ENCODE measurements at places on chromosomes 7 and 10.

GRCh38 chr10:5814110-5815107 is 1.2 kb upstream of the GDI2 start:
- DNase-seq: no peak

DNA sequence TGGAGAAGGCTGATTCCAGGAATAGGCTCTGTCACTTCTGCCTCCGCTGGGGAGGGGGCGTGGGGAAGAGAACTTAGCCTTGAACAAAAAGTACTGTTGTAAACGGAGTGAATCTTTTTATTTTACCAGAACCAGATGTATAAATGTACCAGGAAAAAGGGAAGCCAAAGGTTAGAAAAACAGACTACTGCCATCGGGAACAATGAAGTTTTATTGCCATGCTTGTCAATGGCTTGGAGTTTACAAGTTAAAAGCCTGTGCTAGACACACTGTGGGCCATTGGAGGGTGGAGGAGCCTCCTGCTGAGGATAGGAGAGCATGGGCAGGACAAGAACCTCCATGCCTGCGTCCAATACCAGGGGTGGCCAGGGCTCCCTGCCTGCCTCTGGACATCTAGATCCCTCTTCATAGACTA is 161.7 kb upstream of the LYZL2 start:
- DNase-seq: no peak

- DNase-seq: no peak
These were observed 248.4 kb upstream of the KLF6 start for GRCh38 chr10:4033341-4033896.

DNA sequence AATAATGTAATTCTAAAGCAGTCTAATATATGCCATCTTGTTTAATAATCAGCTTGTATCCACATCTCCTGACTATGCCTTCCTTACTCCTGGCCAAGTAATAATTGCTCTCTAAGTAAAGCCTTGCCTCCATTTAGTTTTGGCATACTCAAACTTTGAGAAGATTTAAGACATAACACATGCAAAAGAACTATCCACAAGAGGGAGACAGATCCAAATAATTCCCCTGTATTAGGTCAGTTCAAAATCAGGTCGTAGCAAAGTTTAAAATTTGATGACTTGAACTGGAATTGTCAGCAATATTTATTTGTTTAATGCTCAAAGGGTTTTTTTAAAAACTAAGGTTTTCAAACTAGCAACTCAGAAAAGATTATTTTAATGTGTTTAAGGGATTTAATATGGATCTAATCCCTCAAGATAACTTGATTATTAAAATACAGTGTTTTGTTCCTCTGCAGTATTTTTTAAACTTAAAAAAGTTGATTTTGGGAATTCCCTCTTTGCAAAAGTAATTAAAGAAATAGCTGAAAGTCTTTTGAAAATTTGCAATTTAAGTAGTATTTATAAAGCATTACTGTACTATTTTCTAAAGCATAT is 95.3 kb downstream of the HDAC9 start:
- DNase-seq: no peak

- no peak for DNase-seq
These were observed 810.7 kb upstream of the AUTS2 start for GRCh38 chr7:68787566-68787965.

GRCh38 chr7:33075818-33076518 is 13.4 kb upstream of the NT5C3A start:
- no peak for DNase-seq

DNA sequence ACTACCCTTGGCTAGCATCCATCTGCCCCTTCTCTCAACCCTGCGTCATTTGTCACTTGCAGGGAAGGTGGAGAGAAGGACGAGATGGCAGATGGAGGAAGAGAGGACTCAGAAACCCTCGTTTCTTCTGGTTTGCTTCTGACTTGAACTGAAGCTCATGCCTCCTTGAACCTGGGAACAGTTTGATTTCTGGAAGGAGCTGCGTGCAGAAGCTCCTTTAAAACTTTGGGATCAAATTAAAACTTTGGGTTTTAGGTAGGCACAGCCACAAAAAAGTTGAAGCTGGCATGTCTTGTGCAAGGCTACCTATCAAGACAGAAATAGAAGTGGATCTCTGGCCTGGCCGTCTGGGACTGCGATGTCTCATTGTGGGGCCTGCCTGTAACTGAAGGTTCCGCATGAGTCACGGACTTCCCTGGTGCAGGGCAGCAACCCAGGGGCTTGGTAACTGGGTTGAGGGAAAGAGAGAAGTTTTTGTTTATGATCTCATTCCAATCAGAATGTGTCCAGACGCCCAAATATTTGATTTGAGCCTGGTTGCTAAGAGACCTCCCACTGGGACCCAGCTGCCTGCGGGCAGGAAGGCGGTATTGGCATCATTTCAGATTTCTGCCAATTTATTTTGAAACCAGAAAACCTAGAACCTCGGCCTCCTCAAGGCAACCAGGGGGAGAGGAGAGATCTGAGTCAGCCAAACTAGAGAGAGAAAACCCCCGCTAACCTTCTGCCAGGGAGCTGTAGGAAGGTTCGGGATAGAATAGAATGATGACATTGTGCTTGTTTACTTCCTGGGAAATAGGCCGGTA is 15.8 kb upstream of the CAMK1D start:
- DNase-seq: no peak

GRCh38 chr10:71211053-71211452 is 1.3 kb upstream of the UNC5B start:
- no peak for DNase-seq

- no peak for DNase-seq
These were observed 105.5 kb downstream of the NEUROD6 start for GRCh38 chr7:31234836-31235605.

DNA sequence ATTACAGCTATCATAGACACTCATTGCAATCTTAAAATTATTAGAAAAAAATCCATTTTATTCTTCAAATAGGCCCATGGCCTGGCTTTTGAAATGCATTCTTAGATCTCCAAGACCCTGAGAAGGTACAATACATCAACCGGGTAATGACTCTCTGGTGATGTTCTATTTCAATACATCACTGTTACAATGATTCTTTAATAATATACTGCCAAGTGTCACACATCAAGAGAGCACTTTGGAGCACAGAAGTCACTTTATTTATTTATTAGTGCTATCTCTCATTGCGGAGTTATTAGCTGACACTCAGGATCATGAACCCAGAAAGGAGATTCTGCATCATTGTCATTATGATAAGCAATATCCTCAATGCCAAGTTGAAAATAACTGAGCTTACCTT is 748.5 kb upstream of the MBL2 start:
- DNase-seq: no peak

- DNase-seq: peak; percentile 49
These were observed 14.4 kb upstream of the SH2B2 start for GRCh38 chr7:102272075-102272916.

- DNase-seq: no peak
These were observed 350.0 kb downstream of the GLRX3 start for GRCh38 chr10:130485958-130486895.

DNA sequence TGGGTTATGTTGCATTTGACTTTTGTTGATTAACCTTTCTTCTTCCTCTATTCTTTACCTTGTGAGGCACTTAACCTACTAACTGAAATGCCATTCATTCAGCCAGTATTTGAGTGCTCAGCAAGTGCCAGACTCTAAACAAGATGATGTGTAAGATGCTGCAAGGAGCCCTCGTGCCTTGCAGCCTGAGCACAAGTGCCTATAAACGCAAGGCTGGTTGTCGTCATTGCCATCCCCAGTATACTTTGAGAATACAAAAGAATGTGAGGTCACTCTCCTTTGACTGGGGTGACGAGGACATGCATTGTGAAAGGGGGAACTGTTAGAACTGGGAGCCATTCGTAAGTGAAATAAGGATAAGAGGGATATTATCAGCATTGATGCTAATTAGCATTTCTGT is 103.0 kb downstream of the AUTS2 start:
- DNase-seq: no peak

DNA sequence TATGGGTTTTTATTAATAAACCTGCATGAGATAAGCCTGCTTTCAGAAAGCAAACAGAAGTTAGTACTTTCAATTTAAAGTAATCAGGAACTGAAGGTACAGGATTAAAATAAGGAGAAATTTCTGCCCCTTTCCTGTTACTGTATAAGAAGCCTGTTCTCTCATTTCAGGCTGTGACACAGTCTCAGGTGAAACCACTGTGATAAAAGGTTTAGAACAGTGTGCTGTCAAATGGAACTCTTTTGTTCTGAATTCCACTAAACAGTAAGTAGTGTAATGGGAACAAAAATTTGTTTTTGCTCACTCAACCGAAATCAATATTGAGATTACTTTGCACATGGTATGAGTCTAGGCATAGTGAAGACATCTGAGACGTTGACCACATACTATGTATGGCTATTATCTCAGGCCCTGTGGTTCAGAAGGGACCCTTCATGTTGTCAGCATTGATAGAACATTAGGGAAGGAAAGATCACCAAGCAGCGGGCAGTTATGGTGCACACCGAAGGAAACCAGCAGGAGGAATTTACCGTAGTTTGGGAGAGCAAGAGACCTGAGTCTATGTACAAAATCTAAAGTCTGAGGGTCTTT is 14.9 kb downstream of the HEPACAM2 start:
- no peak for DNase-seq

GRCh38 chr10:49737474-49738201 is 24.5 kb downstream of the OGDHL start:
- no peak for DNase-seq

- DNase-seq: no peak
These were observed 1.4 kb downstream of the KBTBD2 start for GRCh38 chr7:32890010-32890792.

DNA sequence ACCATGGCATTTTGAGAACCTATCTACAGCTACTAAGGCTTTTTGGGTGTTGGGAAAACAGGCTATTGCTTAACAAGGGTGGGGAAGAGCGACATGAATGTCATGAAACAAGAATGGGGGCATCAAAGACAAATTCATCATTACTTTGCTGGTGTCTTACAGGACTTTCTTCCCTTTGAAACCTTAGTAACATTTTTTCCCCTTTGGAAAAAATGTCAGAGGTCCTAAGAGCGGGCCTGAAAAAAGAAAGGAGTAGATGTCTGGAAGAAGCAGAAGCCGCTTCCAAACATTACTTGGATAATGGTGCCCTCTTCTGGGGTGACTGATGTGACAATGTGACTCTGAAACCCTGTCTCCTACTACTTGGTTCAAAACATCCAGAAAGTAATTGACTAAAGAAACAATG is 3.8 kb upstream of the DDX50 start:
- DNase-seq: no peak

- DNase-seq: no peak
These were observed 182.9 kb downstream of the PTPN20 start for GRCh38 chr10:47094126-47094525.

GRCh38 chr7:9869566-9869965 is 1104.1 kb upstream of the PHF14 start:
- no peak for DNase-seq

- no peak for DNase-seq
These were observed 112.9 kb upstream of the ZNF746 start for GRCh38 chr7:149610441-149611011.

- DNase-seq: no peak
These were observed 20.5 kb downstream of the ITPRIP start for GRCh38 chr10:104317726-104318299.

DNA sequence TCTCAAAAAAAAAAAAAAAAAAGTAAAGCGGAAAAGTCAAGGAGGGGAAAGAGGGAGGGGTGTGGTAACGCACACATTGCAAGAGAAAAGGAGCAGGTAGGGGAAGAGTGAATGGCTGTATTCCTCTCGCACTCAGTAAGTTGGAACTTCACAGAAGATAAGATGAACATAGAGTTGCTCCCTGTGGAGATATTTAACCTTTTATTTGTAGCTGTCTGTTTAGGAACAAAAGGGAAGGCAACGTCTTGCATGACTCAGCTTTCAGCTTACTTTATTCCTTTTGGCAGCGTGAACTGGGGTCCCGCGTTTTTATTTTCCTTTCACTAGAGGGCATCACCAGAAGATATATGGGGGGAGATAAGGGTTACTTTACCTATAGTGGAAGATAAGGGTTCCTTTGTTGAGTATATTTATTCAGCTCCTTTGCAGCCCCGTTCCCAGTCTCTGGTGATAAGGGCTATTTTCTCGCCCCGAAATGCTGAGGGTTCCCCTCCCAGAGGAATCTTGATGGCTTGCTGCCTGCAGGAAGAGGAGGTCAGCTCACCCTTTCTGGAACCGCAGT is 78.5 kb downstream of the APBB1IP start:
- DNase-seq: no peak

DNA sequence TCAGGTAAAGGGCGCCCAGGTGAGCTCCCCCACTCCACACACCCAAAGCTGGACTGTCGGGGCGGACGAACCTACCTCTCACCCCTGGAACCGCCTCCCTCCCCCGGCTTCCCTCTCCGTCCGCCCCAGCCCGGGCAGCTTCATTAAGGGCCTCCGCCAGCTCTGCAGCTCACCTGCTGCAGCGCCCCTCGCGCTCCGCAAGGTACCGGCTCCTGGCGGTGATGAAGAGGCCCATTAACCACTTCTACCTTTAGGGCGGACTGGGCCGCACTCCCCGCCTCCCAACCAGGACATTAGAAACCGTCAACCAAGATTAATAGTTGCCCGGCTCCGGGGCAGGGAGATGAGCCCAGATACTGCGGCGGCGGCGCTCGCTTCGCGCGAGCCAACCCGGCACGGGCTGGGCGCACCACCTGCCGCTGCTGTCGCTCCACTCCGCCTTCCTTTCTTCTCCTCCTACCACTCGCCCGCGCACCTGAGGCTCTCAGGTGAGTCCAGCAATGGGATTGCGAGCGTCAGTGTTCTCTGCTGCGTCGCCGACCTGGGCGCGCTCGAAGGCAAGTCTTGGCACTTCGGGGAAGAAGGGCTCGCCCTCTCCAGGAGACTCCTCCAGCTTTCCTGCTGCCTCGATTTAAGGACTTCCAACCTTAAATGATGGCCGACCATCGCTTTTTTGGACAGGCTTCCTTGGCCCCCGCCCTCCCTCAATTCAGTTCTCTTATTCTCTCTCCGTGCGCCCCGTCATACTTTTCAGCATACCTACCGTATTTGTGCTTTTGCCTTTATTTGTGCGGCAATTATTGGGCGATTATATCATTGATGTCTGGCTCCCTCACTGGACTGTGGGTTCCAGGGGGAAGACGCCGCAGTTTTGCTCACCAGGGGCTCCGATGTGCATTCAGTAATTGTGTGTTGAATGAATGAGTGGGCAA is 13.6 kb upstream of the KAZALD1 start:
- no peak for DNase-seq

GRCh38 chr7:18290865-18291264 is 204.7 kb upstream of the HDAC9 start:
- no peak for DNase-seq

DNA sequence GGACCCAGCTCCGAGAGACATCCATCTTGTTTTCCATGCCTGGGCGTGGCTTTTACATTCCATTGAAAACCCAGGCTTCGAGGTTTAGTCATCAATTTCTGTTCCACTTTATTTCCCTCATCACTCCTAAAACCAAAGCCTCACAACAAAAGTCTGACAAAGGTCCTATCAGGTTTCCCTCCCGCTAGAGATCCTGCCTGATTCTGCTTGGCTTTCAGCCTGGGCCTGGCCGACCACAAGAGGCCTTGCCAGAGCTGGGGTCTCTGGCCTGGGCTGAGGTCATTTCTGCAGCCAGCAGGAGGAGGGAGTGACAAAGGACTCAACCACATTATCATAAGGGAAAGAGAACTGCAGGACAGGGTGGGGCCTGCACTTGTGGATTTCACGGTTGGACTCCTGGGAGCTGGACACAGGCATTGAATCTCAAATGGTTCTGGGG is 167.0 kb downstream of the FANK1 start:
- DNase-seq: no peak

GRCh38 chr7:155538293-155538692 is 8.1 kb downstream of the CNPY1 start:
- no peak for DNase-seq
